Muscle of back (tissue), 13 donors: ENCODE measurements at places on chromosomes 6 and 20. TPM values are rescaled to one million over a fixed set of nuclear protein-coding genes. Genes with fewer than 3 reads are reported as not detected.
A peak's percentile ranks its signal among the peaks of the same experiment; 100 is the strongest.

The PROKR2 gene
- polyA plus RNA-seq = not detected

The SNAP25 gene
- polyA plus RNA-seq = 3.5 TPM

The F13A1 gene
- polyA plus RNA-seq = 43.5 TPM

The SLC16A10 gene
- polyA plus RNA-seq = 7.8 TPM

The DPPA5 gene
- polyA plus RNA-seq = not detected

The PAX1 gene
- polyA plus RNA-seq = 2.7 TPM

The PDE7B gene
- 8.3 TPM for polyA plus RNA-seq

The SNAI1 gene
- polyA plus RNA-seq = 8.7 TPM

The BIRC7 gene
- 0.13 TPM for polyA plus RNA-seq

The CASS4 gene
- 5.8 TPM for polyA plus RNA-seq

- DNase-seq = no peak
Measured at GRCh38 chr6:156634951-156635371, 142.2 kb upstream of the ARID1B start.

- no peak for DNase-seq
Measured at GRCh38 chr6:85703406-85703805, 60.7 kb upstream of the SYNCRIP start.

DNA sequence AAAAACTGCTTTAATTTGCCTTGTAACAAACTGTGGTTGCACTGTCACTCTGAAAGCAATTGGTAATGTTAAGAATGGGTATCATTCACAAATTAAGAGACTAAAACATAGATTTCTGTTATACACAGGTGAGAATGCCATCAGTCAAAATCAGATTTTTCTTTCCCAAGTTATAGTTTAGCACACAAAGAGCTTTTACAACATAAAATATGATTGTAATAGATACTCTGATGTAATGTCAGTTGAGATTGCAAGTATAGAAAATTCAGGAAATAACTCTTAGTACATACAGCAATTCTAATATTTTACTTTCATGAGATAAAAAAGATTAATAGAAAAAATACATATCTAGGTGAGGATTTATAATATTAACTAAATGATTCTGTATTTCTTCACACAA lies 2.3 kb upstream of the ME1 start:
- DNase-seq = no peak

DNA sequence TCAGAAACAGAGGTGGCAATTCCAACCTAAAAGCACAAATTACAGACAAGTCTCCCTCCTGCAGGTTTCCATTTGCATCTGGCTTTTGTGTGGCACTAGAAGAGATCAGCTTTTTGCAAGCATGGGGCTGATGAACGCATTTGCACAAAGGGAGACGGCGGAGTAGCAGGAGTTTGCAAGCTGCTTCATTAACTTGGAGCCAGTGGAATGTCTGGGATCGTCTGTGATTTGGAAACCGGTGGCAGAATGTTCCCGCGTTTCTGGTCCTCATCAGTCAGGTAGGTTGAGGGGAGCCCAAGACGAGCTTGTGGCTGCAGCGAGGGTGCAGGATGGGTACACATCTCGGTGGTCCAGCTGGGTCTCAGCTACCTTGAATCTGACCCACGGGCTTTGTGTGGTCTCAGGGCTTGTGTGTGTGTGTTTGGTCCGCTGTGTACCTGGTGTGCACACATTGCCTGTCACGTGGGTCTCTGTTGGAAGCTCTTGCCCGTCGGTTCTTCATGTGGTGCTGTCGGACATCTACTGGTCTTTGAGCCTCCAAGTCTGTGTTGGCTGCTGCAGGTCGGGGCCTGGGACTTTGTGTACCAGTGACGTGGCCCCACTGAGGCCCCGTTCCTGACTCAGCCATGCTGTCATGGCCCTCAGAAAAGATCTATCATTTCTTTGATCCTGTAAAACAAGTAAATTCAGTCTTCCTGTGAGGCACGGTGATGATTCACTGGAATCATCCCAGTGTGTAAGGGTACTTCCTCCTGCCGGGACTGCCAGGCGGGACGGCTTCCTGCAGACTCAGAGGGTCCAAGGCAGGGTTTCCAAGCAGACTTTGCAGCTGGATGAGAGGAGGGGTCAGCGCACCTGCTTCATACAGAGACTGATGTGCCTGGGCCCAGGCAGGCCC lies 12.4 kb upstream of the MYT1 start:
- no peak for DNase-seq

DNA sequence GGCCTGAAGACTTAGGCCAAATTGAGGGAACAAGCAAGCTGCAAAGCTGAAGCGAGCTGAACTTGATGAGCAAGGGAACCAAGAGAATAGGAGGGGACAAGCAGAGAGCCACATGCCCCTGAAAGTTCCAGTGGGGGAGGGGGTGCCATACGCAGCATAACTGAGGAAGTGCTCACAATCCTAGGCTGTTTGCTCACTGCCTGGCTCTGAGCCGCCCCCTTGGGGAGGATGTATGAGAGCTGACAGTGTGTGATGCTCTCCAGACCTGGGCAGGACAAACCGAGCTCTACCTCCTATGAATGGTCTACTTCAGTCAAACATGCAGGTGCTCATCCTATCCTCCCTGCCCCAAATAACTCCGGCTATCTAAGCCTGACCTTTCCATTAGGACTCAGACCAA lies 52.1 kb downstream of the FAXC start:
- no peak for DNase-seq

DNA sequence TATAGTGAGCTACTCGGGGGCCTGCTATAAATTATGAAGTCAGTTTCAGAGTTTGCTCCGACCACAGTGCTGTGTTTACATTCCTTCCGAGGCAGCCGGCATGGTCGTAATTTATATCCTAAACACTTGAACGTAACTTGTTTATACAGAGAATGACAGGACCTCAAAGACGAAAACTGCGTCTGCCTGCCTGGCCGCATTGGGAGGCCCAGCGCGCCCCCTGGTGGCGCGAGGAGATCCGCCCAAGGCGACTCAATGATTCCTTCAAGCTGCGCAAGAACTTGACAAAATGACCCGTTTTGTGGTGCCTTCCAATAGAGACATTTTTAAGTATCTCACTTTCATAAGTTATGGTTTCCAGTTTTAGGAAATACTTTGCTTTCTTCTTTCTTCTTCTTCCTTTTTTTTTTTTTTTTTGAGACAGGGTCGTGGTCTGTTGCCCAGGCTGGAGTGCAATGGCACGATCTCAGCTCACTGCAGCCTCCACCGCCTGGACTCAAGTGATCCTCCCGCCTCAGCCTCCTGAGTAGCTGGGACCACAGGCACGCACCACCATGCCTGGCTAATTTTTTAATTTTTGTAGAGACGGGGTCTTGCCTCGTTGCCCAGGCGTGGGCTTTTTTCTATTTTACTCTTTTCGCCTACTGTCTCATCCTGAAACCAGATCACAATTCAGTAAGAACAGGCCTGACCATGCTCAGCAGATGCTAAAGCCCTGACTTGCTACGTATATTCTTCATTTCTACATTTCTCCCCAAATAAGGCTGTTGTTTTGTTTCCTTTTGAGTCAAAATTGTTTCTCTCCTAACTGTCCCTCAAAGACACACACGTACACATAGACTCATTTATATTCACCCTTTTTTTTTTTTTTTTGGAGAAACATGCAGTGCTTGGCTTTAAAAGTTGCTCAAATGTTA lies 7.8 kb downstream of the FOXF2 start:
- peak; percentile 55 for DNase-seq

GRCh38 chr20:33210371-33210770 lies 6.8 kb upstream of the BPIFA3 start:
- DNase-seq = no peak

- no peak for DNase-seq
Measured at GRCh38 chr6:112279031-112279935, 24.9 kb upstream of the LAMA4 start.

DNA sequence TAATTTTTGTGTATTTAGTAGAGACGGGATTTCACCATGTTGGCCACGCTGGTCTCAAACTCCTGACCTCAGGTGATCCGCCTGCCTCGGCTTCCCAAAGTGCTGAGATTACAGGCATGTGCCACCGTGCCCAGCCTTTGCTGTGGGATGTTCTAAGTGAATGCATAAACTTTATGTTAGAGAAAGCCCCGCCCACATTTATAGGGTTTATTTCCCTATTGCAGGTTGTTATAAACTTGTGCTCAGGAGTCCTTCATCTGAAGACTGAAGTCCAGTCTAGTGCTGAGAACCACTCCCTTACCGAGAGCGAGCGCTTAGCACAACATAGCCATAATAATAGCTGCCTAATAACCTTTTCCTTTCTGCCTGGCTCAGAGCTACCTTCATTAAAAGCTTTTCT lies 75.4 kb upstream of the ZNF217 start:
- DNase-seq = no peak

DNA sequence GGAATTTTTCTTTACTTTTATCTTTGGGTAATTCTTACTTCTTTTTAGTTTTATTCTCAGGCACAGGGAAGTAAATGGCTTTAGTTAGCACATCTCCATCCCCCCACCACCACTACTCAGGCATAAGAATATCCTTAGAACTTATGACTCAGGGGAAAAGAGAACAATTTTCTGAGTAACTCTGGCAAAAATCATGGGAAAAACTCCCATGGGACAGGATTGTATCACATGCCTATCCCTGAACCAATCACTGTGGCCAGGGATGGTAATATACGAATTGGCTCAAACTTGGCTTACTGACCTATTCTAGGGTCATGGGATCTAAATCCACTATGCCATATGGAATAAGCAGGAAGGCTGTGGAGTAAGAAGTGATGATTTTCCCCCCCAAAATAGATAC lies 339.1 kb downstream of the BTBD3 start:
- no peak for DNase-seq

- no peak for DNase-seq
Measured at GRCh38 chr20:4708856-4709255, 12.9 kb upstream of the PRND start.

DNA sequence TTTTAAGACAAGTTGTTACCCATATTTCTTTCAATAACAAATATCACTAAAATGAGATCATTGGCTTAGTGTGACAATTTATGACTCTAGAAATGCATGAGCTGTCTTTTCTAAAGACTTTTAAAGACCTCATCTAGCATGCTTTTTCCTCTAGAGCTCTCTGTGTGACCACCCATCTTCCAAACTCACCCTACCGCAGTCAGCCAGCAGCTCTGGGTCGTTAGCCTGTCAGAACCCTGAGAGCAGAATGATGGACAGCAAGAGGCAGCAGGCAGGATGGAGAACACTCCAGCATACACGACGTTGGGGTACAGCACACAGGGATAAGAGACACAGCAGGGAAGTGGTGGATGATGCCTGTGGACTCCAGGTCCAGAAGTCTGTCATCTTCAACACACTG lies 45.1 kb upstream of the TBX18 start:
- no peak for DNase-seq

- peak; percentile 90 for DNase-seq
Measured at GRCh38 chr20:35465976-35466375, 10.6 kb downstream of the CEP250 start.

GRCh38 chr6:12185081-12185673 lies 105.0 kb upstream of the EDN1 start:
- DNase-seq = no peak

GRCh38 chr6:63764318-63764916 lies 128.8 kb downstream of the PHF3 start:
- peak; percentile 43 for DNase-seq

DNA sequence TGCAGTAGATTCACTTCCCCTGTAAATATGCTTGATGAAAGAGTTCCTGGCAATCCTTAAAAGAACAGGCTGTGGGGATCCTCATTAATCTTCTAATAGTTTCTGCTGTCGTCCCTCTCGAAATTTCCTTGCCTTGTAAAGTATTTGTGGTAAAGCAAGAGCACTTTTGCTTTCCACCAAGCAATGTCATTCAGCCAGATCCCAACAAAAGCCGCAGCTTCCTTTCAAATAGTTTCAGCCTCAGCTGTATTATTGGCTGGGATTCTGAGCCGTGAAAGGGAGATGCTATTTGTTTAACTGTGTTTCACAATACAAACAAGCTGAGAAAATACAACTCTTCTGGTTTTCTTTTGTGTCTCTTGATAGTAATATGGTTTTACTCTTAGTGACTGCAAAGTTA lies 48.9 kb upstream of the EPHA7 start:
- DNase-seq = peak; percentile 61

GRCh38 chr20:1313236-1313964 lies 15.5 kb downstream of the SDCBP2 start:
- DNase-seq = peak; percentile 63

GRCh38 chr6:44390158-44390683 lies 2.7 kb downstream of the CDC5L start:
- no peak for DNase-seq

DNA sequence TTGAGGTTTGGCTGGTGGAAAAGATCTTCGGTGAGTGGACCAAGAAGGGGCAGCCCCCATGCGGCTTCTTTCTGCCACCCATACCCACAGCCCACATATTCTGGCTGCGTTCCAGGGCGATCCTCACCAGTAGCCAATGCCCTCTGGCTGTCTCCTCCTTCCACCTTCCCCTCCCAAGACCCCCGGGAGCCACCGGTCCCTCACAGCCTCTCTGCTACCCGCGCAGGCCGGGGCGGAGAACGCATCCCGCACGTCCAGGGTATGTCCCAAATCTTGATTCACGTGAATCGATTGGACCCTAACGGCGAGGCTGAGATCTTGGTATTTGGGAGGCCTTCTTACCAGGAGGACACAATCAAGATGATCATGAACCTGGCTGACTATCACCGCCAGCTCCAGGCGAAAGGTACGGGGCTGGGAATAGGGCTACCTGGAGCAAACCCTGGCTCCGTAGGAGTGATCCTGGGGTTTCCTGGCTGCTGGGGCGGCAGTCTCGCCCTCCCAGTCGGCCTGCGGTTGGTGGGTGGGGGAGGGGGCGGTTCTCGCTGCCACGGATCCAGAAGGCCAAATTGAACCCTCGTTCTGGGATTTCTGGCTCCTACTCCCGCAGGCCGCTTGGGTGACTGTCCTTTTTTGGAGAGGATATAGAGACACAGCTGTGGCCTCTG lies 545 bp downstream of the KHDC3L start:
- DNase-seq = no peak

DNA sequence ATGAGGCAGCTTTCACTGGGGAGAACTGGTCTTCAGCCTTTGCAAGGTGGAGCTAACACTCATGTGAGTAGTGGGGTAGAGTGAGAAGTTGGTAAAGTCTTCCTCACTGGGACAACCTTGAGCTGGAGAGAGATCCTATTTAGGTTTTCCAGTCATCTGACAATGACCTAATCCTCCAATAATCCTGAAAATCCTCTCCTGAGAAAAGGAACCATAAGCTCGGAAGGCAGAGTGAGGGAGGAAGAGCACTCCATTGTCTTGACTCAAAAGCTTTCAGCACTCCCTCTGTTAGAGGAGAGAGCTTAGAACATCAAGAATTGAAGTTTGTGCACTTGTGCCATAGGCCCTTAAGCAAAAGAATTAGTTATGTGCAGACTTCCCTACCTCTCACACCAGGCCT lies 77.8 kb downstream of the TRAM2 start:
- DNase-seq = no peak

GRCh38 chr20:10490257-10490656 lies 55.2 kb downstream of the SLX4IP start:
- no peak for DNase-seq

- no peak for DNase-seq
Measured at GRCh38 chr6:73888050-73888449, 192.0 kb downstream of the CD109 start.

DNA sequence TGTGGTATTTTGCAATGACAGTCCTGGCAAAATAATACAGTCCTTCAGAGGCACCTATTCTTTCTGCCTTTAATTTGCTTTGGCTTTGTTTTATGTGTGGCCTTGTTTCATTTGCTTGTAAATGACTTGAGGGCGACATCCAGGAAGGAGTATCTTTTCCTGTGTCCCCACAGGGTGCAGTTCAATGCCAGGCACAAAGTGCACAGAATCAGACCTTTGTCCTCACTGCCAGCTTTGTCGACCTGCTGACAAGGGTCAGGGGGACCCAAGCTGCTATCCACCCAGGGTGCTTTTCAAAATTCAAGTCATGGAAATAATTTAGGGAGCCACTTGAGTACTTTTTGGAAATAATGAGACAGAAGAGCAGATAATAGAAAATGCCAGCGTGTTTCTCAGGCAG lies 37.0 kb upstream of the CDKN1A start:
- no peak for DNase-seq

- no peak for DNase-seq
Measured at GRCh38 chr6:4136354-4136831, 1.0 kb upstream of the ECI2 start.
